Activated T-cell treated with anti-CD3 and anti-CD28 coated beads for 1 hour (primary cell): ENCODE measurements at places on chromosomes 13 and 19.

DNA sequence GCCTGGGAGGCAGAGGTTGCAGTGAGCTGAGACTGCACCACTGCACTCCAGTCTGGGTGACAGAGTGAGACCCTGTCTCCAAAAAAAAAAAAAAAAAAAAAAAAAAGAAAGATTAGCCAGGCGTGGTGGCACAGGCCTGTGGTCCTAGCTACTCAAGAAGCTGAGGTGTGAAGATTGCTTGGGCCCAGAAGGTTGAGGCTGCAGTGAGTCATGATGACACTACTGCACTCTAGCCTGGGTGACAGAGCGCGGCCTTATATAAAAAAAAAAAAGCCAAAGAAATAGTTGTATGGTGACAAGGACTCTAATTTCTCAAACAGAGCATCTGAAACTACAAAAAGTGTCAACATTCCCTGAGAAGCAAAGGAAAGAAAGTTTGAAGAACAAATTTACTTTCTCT lies 3.4 kb downstream of the PBX4 start:
- DNase-seq = no peak

GRCh38 chr19:54434873-54435214 lies 14.2 kb upstream of the LENG8 start:
- DNase-seq = no peak

- DNase-seq = no peak
These were observed 145.2 kb downstream of the USP12 start for GRCh38 chr13:27026396-27026795.

GRCh38 chr13:100535426-100536135 lies 53.0 kb downstream of the GGACT start:
- no peak for DNase-seq

GRCh38 chr13:32142956-32143375 lies 111.4 kb downstream of the FRY start:
- DNase-seq = no peak

DNA sequence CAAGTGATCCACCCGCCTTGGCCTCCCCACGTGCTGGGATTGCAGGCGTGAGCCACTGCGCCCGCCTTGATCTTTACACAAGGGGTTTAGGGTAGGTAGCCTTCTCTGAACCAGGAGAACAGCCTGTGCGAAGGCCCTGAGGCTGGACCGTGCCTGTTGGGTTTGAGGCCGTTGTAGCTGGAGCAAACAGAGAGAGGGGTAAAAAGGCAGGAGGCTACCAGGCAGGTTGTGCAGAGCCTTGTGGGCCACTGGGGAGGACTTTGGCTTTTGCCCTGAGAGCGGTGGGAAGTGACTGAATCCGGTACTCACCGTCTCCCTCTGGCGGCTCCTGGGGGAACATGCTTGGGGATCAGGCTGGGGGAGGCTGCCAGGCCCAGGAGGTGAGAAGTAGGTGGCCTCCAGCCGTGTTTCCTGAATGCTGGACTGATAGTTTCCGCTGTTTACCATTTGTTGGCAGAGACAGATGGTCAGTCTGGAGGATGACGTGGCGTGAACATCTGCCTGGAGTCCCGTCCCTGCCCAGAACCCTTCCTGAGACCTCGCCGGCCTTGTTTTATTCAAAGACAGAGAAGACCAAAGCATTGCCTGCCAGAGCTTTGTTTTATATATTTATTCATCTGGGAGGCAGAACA lies 24.6 kb downstream of the SPC24 start:
- DNase-seq = peak; percentile 67

GRCh38 chr13:19862481-19863313 lies 752 bp downstream of the ZMYM5 start:
- DNase-seq = peak; percentile 18
